ENCODE measurements at places on chromosomes 6 and 20.
A peak's percentile ranks its signal among the peaks of the same experiment; 100 is the strongest.

- no peak for DNase-seq
- no peaks in the 10 kb centered on the region for H3K36me3 ChIP-seq
- H3K4me3 ChIP-seq = no peak overlapping the region
- H3K27me3 ChIP-seq = no peaks in the 10 kb centered on the region
These were observed 2.4 kb upstream of the RTF2 start for GRCh38 chr20:56465997-56466396.

DNA sequence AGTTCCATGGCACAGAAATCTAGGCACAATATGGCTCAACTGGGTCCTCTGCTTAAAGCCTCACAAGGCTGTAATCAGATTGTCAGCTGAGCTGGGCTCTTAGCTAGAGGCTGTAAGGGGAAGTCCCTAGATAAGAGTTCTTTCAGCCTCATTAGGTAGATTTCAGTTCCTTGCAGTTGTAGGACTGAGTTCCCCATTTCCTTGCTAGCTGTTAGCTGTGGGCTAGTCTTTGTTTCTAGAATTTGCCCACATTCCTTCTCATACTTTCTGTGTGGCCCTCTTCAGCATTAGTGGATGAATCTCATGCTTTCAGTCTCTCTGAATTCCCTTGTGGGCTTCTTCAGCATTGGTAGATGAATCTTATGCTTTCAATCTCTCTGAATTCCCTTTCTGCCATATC lies 71.0 kb upstream of the MRAP2 start:
- no peaks in the 10 kb centered on the region for H3K27me3 ChIP-seq
- no peaks in the 10 kb centered on the region for H3K4me1 ChIP-seq
- DNase-seq = no peak
- H3K4me3 ChIP-seq = no peak overlapping the region
- no peaks in the 10 kb centered on the region for H3K36me3 ChIP-seq

DNA sequence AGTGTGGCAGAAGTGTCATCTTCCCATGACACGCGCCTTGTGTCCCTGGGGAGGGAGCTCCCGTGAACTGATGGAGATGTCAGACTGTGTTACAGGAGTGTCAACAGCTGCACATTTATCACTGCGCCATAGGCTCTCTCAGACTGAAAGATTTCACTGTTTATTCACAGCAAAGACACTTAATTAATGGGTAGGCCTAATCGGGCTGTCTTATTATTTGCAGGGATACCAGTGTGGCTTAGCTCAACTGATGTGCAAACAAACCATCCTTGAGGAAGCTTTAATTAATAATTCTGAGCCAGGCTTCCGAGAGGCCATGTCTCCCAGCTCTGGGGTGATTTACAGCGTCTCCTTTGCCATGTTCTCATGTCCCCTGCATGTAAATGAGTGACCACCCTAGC lies 771.0 kb downstream of the QKI start:
- no peaks in the 10 kb centered on the region for H3K27me3 ChIP-seq
- H3K36me3 ChIP-seq = no peaks in the 10 kb centered on the region
- no peaks in the 10 kb centered on the region for H3K4me1 ChIP-seq
- no peak overlapping the region for H3K27ac ChIP-seq
- no peak overlapping the region for H3K4me3 ChIP-seq

- DNase-seq = no peak
- H3K27ac ChIP-seq = no peak overlapping the region
- no peaks in the 10 kb centered on the region for H3K36me3 ChIP-seq
- H3K4me3 ChIP-seq = no peak overlapping the region
These were observed 3.7 kb downstream of the KCNK17 start for GRCh38 chr6:39310542-39310941.

- no peak for DNase-seq
- no peaks in the 10 kb centered on the region for H3K27me3 ChIP-seq
- no peak overlapping the region for H3K27ac ChIP-seq
- no peaks in the 10 kb centered on the region for H3K36me3 ChIP-seq
- no peak overlapping the region for H3K4me3 ChIP-seq
These were observed 128.8 kb upstream of the CD93 start for GRCh38 chr20:23214903-23215302.

DNA sequence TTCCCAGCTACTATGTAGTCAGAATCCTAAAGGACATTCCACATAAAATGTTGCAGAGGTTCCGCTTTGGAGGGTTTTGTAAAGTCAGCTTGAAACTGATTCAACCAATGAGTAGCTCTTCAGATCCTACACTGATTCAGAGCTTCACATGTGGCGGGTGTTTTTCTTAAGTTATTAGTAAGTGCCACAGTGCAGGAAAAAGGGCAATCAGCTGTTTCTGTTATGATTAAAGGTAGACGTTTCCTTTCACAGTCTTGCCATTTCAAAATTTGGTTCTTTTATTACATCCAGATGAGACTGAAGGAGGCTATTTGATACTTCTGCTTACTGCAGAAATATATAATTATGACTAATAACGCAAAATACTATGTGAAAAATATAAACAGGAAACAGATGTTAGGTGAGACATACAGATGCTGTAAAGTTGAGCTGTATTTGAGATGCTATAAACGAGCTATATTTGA lies 443.9 kb downstream of the CDKAL1 start:
- H3K36me3 ChIP-seq = no peaks in the 10 kb centered on the region
- no peaks in the 10 kb centered on the region for H3K4me1 ChIP-seq
- no peak for DNase-seq
- no peak overlapping the region for H3K27ac ChIP-seq

- H3K27me3 ChIP-seq = no peaks in the 10 kb centered on the region
- no peak overlapping the region for H3K27ac ChIP-seq
- H3K36me3 ChIP-seq = no peaks in the 10 kb centered on the region
These were observed 14.1 kb upstream of the CALHM6 start for GRCh38 chr6:116447052-116447451.

DNA sequence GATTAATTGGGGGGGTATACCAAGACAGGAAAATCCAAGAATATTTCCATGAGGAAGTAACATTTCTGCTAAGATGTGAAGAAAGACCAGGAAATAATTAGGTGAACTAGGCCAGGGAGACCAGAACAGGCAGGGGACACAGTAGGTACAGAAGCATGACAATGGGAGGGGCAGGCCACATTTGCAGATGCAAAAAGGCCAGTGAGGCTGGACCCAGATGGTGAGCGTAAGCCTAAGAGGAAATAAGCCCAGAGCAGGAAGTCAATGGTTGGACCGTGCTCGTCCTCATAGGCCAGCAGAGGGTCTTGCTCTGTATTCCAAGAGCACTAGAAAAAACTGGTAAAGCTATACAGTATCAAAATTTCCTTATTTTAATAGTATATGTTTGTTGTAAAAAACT lies 9.4 kb downstream of the CEP162 start:
- H3K36me3 ChIP-seq = no peaks in the 10 kb centered on the region
- H3K27ac ChIP-seq = no peak overlapping the region
- H3K4me1 ChIP-seq = no peaks in the 10 kb centered on the region
- no peak overlapping the region for H3K4me3 ChIP-seq
- H3K27me3 ChIP-seq = no peaks in the 10 kb centered on the region

- no peaks in the 10 kb centered on the region for H3K4me1 ChIP-seq
- no peak overlapping the region for H3K27ac ChIP-seq
- peak; percentile 49 for DNase-seq
- H3K4me3 ChIP-seq = no peak overlapping the region
These were observed 78.4 kb downstream of the GMPR start for GRCh38 chr6:16316741-16317251.

DNA sequence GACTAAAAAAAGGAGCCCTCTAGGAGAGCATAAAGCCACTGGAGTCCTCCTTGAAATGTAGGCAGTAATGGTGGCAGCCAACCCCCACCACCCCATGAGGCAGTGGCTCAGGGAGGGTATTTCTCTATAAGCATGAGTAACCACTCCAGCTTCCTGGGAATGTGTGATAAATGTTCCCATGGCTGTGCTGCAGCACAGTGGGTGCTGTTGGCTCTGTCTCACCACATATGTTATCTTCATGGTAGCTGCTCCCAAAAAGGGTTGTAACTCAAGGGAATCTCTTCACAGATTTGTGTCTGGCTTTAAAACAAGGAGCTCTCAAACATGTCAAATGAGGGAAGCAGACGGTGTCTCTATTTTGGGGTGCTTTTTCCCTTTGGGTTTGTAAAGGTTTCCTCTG lies 7.5 kb upstream of the PHACTR1 start:
- H3K36me3 ChIP-seq = no peaks in the 10 kb centered on the region
- DNase-seq = no peak
- no peaks in the 10 kb centered on the region for H3K4me1 ChIP-seq
- H3K4me3 ChIP-seq = no peak overlapping the region
- no peak overlapping the region for H3K27ac ChIP-seq

DNA sequence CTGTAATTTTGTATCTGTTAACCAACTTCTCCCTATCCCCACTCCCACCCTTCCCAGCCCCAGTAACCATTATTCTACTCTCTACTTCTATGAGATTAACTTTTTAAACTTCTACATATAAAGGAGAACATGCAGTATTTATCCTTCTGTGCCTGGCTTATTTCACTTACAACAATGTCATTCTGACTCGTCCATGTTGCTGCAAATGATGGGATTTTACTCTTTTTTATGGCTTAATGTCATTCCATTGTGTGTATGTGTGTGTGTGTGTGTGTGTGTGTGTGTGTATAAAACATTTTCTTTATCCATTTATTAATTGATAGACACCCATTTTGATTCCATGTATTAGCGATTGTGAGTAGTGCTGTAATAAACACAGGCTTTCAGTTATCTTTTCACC lies 76.1 kb downstream of the COL19A1 start:
- no peaks in the 10 kb centered on the region for H3K27me3 ChIP-seq
- H3K4me3 ChIP-seq = no peak overlapping the region
- no peaks in the 10 kb centered on the region for H3K4me1 ChIP-seq
- DNase-seq = no peak
- H3K27ac ChIP-seq = no peak overlapping the region
- no peaks in the 10 kb centered on the region for H3K36me3 ChIP-seq

DNA sequence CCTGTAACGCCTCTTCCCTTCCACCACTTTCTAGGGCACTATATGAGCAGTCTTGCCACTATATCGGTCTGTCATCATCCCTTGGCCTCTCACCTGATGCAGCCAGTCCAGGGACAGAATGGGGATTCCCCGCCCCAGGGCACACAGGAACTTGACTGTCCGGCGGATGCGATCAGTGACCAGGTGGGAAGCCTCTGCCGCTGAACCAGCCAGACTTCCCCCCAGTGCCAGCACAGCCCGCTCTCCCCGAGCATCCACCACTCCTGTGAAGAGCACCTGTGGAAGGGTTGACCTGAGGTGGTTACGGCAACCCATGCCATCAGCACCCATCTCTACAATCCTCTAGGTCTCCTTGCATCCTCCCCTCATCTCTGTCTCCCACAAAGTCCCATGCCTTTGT lies 12.2 kb upstream of the NRM start:
- no peak overlapping the region for H3K4me3 ChIP-seq
- no peak overlapping the region for H3K27ac ChIP-seq
- H3K36me3 ChIP-seq = peaks cover 47% of the 10 kb centered on the region
- peaks cover 12% of the 10 kb centered on the region for H3K4me1 ChIP-seq
- H3K27me3 ChIP-seq = no peaks in the 10 kb centered on the region
- no peak for DNase-seq

DNA sequence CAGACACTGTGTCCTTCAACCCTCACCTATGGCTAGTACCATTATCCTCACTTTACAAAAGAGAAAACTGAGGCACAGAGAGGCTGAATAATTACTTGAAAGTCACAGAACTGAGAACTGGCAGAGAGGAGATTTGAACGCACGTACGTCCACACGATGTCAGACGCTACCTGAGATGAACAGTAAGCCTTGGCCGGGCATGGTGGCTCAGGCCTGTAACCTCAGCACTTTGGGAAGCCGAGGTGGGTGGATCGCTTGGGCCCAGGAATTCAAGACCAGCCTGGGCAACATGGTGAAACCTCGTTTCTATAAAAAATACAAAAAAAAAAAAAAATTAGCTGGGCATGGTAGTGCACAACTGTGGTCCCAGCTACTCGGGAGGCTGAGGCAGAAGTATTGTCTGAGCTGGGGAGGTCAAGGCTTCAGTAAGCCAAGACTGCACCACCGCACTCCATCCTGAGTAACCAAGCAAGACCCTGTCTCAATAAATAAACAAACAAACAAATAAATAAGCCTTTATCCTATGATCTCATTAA lies 20.5 kb downstream of the GMDS start:
- peaks cover 100% of the 10 kb centered on the region for H3K4me1 ChIP-seq
- peak overlapping the region; percentile 85 for H3K27ac ChIP-seq
- DNase-seq = no peak
- no peaks in the 10 kb centered on the region for H3K27me3 ChIP-seq
- H3K4me3 ChIP-seq = no peak overlapping the region
- peaks cover 9% of the 10 kb centered on the region for H3K36me3 ChIP-seq

GRCh38 chr6:119612176-119612891 lies 262.8 kb upstream of the MAN1A1 start:
- DNase-seq = peak; percentile 4
- H3K4me3 ChIP-seq = no peak overlapping the region
- H3K27ac ChIP-seq = no peak overlapping the region
- H3K36me3 ChIP-seq = no peaks in the 10 kb centered on the region
